ENCODE measurements at places on chromosomes 11 and 22. TPM values are rescaled to one million over a fixed set of nuclear protein-coding genes. Genes with fewer than 3 reads are reported as not detected.

DNA sequence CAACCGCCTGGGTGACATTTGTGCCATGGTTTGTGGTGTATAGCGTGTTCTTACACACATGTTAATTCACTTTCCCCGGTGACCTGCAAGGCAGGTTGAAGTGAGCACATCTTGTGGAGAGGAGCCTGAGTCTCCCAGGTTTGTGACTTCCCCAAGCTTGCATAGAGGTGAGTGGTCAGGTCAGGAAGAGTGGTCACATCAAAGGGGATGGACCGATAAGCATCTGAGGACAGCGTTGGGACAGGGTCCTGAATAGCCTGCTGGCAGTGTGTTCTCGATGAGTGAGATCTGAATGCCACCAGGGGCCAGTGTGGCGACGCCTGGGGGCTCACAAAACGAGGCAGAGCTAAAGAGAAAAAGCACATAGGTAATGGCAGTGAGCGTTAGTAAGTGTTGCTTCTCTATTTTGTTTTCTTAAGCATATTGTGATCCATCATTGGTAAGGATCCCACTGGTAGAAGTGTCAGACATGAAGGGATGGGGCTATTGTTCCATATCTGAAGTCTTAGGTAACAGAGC lies 154.6 kb downstream of the GRIK4 start:
- DNase-seq, result no peak

DNA sequence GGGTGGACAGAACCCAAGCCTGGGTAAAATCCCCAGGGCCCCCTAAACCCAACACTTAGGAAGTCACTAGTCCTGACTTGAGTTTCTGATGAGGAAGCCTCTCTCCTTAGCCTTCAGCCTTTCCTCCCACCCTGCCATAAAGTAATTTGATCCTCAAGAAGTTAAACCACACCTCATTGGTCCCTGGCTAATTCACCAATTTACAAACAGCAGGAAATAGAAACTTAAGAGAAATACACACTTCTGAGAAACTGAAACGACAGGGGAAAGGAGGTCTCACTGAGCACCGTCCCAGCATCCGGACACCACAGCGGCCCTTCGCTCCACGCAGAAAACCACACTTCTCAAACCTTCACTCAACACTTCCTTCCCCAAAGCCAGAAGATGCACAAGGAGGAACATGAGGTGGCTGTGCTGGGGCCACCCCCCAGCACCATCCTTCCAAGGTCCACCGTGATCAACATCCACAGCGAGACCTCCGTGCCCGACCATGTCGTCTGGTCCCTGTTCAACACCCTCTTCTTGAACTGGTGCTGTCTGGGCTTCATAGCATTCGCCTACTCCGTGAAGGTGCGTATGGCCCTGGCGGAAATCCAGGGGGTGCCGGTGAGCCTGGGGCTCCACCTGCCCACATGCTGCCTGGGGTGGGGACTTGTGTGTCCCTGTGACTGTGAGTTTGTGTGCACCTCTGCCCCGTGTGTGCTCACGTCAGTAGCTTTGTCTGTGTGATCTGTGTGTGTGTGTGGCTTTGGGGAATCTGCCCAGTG lies at the start of gene IFITM1:
IFITM1 (plus strand) TSS at position 254 of the 767 bp plus-strand sequence; CDS start at position 385, 131 bp downstream.
- peak; percentile 84 for DNase-seq

Gene GNAZ
- 0.28 TPM for total RNA-seq

GRCh38 chr22:33332538-33332937 lies 274.4 kb upstream of the SYN3 start:
- DNase-seq, result no peak

Gene PGA5
- total RNA-seq, result not detected

DNA sequence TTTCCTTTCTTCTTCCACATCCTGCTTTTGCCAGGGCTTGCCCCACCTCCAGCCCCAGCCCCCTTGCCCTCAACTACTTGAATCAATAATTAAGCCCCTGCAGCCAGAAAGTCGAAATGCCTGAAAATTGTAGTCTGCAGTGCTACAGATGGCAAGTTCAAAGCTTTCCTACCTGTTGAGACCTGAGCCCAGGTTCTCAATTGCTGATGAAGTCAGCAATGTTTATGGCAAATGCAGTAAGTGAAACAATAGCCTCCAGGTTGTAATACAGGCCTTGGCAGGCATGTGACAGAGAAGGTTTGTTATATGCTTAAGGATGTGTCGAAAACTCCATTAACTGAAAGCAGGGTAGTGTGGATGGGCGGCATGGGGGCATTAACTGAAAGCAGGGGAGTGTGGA lies 181.1 kb upstream of the SESN3 start:
- DNase-seq, result no peak

- no peak for DNase-seq
Observed at GRCh38 chr22:44037519-44038375, 13.6 kb downstream of the PARVB start.

DNA sequence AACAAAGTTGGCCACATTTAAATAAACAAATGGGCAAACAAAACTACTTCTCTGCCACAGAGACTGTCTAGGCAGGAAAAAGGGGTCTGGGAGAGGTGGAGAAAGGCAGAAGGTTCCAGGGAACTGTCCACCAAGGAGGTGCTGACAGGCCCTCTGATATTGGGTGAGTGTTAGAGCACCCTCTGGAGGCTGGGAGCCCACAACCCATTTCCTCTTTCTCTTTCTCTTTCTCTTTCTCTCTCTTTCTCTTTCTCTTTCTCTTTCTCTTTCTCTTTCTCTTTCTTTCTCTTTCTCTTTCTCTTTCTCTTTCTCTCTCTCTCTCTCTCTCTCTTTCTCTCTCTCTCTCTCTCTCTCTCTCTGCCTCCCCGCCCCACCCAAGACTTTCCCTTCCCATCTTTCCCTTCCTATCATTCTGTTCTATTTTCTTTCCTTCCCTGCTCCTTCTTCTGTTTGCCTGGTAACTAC lies 912.8 kb downstream of the DLG2 start:
- DNase-seq, result peak; percentile 52

DNA sequence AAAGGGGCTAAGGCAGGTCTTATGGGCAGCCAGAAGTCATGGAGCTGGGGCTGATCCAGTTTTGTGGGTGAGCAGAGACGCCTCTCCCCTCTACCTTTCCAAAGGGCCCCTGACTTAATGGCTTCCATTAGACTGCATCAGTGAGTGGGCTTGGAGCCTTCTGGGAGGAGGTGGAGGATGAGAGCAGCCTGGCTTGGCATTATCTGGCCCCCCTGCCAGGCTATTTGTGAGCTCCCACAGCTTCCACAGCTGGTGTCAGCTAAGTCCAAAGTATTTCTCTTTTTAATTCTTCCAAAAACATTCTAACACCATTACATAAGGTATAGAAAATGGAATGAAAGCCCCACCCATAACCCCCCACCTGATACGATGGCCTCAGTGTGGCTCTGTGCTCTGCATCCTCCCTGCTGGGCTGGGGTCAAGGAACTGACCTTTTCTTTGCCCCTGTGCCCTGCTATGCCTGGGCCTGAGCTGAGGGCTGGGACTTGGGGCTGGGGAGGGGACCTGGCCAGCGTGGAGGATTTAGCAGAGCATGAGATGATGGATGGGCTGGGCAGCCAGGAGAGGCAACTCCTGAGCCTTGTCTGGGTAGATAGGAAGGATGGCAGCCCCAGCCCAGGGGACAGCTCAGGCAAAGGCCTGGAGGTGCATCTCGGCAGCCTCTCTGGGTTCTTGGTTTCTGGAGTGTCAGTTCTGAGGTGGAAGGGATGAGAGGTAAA lies 4.0 kb downstream of the AIFM3 start:
- DNase-seq, result no peak

DNA sequence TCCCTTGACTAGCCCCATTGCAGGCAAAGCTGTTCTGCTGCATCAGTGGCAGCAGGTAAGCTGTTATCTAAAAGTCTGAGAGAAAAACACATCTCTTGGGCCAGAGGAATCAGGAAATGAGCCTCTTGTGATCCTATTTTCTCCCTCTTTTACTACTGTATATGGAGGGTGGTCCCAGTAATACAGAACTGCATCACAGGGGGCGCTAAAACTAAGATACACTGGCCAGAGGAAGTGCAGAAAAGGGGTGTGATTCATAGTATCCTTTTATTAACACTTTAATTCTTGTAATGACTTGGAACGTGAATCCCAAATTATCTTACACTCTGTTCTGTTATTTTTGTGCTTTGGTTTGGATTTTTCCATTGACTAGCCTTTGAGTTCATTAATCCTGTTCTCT lies 8.8 kb upstream of the MED17 start:
- DNase-seq, result no peak

DNA sequence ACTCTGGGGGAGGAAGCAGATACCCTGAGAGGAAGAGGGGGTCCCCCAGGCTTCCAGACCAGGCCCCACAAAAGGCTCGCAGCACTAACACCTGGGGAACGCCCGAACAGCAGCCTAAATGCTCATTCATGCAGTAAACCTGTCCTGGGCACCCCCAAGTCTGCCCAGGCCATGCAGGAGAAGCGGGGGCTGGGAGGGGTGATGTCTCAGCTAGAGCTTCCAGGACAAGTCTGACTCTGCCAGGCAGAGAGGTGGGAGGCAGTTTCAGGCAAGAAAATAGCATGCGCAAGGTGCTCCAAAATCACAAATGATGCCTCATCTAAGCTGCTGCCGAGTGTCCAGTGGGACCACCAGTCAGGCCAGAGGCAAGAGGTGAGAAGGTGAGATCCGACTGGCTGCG lies 14.6 kb downstream of the CABP7 start:
- DNase-seq, result no peak

DNA sequence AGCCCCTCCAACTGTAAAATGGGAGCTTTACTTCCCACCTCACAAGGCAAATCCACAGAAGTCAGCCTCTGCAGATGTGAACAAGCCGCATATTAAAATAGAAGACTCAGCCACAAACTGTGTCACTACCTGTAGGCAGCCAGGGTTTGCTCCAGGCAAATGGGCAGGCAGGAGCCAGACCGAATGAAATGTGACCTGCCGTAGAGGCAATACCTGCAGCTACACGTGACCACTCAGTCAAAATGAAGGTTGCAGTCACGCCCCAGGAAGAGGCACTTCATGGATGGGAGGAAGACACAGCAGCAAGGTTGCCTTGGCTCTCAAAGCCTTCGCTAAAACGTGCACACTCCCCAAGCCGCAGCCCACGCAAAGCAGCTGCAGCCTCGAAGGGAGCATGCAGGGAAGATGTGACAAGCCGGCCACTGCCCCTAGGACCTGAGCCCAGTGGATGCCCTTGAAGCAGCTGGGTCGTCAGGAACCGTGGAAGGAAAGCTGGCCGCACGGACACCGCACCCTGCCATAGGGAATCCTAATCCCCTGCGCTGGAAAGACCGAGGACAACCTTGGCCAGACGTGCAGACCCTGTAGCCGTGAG lies 53.1 kb downstream of the SHANK2 start:
- DNase-seq, result no peak

DNA sequence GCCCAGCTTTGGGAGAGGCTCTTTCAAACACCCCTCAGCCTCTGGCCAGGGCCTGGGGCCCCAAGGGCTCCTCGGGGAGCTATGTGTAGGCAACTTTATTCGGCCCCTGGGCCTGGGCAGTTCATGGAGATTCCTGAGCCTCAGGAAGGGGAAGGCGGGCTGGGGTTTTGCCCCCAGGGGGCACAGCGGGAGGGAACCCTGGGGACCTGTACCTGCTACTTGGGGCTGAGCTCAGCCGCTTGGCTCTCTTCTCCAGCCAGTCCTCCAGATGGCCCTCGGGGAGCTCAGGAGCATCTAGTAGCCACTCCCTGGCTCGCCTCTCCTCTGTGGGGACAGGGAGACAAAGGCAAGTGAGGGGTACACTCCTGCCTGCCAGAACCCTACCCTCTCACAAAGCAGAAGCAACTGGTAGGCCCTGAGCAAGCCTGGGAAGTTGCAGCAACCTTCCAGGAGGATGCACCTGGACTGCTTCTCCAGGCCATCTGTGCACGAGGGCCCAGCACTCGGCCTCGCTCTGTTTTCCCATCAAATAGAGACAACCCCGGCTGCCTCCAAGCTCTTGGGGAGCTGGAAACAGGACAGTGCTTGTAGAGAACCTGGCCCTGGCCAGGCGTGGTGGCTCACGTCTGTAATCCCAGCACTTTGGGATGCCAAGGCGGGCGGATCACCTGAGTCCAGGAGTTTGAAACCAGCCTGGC lies 18.5 kb downstream of the CABP7 start:
- DNase-seq, result no peak

GRCh38 chr11:103114836-103115235 lies 5.6 kb downstream of the DYNC2H1 start:
- no peak for DNase-seq

- DNase-seq, result no peak
Observed at GRCh38 chr11:36012455-36012854, 68.6 kb downstream of the LDLRAD3 start.

- no peak for DNase-seq
Observed at GRCh38 chr11:95863486-95864140, 60.3 kb downstream of the MTMR2 start.

- DNase-seq, result no peak
Observed at GRCh38 chr11:46421257-46421880, 29.8 kb upstream of the CHRM4 start.

Gene GSTT2B
- not detected for total RNA-seq

Gene THY1
- total RNA-seq, result 1.3 TPM

Gene RAG2
- not detected for total RNA-seq

GRCh38 chr22:46627806-46628482 lies 7.8 kb downstream of the GRAMD4 start:
- no peak for DNase-seq

GRCh38 chr22:49351761-49352227 lies 475.9 kb downstream of the BRD1 start:
- no peak for DNase-seq

DNA sequence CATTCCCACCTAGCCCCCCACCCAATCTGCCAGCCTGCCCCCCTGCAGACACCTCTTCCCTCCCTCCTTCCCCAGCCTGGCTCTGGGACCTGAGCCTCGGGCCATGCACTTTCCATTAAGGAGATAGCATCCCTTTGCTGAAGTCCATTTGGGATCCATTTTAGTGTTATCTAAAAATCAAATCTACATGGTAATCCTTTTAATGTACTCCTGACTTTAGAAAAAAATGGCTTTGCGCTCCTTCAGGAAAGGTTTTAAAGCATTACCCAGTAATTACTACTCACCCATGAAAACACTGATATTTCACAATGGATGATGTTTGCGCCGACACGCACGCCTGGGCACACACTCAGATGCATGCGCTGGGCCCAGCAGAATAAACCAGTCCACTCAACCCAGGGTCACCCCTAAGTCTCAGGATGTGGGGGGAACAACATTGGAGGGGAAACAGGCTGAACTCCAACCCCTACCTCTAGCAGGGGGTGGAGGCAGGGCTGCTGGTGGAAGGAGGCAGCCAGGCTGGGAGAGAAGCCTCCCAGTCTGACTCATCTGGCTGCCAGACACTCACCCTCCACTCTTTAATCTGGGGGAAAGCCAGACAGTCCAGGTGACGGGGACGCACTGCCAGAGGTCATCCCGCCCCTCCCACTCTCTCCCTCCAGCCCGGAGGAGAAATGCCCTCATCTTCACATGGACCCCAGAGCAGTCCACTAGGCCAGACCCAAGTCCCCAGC lies 29.8 kb downstream of the LMO1 start:
- no peak for DNase-seq

Gene ARRB1
- 19.0 TPM for total RNA-seq

GRCh38 chr22:37627545-37627944 lies 11.9 kb upstream of the SH3BP1 start:
- peak; percentile 63 for DNase-seq

- no peak for DNase-seq
Observed at GRCh38 chr22:23652286-23652685, 20.2 kb upstream of the DRICH1 start.

GRCh38 chr22:47781427-47782111 lies 1019.1 kb downstream of the TBC1D22A start:
- DNase-seq, result no peak

All from activated CD4-positive, alpha-beta memory T cell treated with anti-CD3 and anti-CD28 coated beads, Interleukin-2, amount 10 ng/mL, durations not matched to agents 7 days and 5 days (primary cell).